Activated naive CD4-positive, alpha-beta T cell treated with anti-CD3 and anti-CD28 coated beads, Interleukin-2, amount 10 ng/mL, durations not matched to agents 5 hours and 36 hours (primary cell): ENCODE measurements at places on chromosomes 6 and 20. TPM values are rescaled to one million over a fixed set of nuclear protein-coding genes. Genes with fewer than 3 reads are reported as not detected.

DEFB128 gene
- total RNA-seq, result not detected

UNC93A gene
- total RNA-seq, result not detected

BPI gene
- not detected for total RNA-seq

ALDH8A1 gene
- total RNA-seq, result 0.24 TPM

WFDC12 gene
- not detected for total RNA-seq

SLCO4A1 gene
- 58.0 TPM for total RNA-seq

XKR7 gene
- total RNA-seq, result not detected

BACH2 gene
- 57.1 TPM for total RNA-seq

MROH8 gene
- 3.3 TPM for total RNA-seq

TRIM31 gene
- not detected for total RNA-seq

SPTLC3 gene
- total RNA-seq, result 0.05 TPM

RIPPLY2 gene
- not detected for total RNA-seq

TUBE1 gene
- total RNA-seq, result 18.2 TPM

ME1 gene
- total RNA-seq, result not detected

HLA-DQB1 gene
- total RNA-seq, result 45.0 TPM

CRIP3 gene
- 0.29 TPM for total RNA-seq

PRICKLE4 gene
- not detected for total RNA-seq

PRND gene
- total RNA-seq, result not detected

RSPH9 gene
- total RNA-seq, result not detected

RSPO4 gene
- total RNA-seq, result not detected

KIF25 gene
- not detected for total RNA-seq

NSFL1C gene
- 57.1 TPM for total RNA-seq

ABT1 gene
- 28.0 TPM for total RNA-seq

STMND1 gene
- not detected for total RNA-seq

FOXQ1 gene
- not detected for total RNA-seq

CCN6 gene
- not detected for total RNA-seq

IL17F gene
- total RNA-seq, result not detected

COL11A2 gene
- total RNA-seq, result 0.50 TPM

SRSF12 gene
- not detected for total RNA-seq

NEDD9 gene
- total RNA-seq, result 59.6 TPM

LY6G6D gene
- total RNA-seq, result not detected

ADGRF5 gene
- total RNA-seq, result not detected

EFCAB8 gene
- total RNA-seq, result 0.18 TPM

CHRNA4 gene
- not detected for total RNA-seq

LAMP5 gene
- not detected for total RNA-seq
